Activated CD4-positive, alpha-beta T cell treated with anti-CD3 and anti-CD28 coated beads, Interleukin-2, amount 50 U/mL, for 48 hours (primary cell): ENCODE measurements at places on chromosomes 3 and 15.

DNA sequence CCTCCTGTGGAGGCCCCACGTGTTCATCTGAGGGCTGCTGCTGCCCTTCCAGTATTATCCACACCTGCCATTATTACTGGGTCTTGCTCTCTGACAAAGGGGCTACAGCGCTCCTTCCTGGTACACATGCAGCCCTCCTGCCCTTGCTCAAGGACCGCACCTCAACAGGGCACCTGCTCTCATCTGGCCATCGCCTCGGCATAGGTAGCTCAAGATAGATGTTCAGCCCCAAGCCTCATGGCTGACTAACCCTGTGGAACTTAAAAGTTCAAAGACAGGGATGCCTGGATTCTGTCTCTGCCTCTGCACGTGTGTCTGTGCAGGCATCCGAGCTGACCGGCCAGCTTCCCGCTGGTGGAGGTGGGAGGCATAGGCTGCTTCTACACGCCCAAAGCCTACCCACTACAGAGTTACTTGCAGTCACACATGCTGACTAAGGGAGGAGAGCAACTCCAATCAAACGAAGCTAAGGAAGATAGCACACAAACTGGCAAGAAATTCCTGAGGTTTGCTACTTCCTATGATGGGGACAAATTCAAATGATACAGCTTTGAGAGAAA lies 152.5 kb upstream of the ATP10A start:
- DNase-seq: no peak

DNA sequence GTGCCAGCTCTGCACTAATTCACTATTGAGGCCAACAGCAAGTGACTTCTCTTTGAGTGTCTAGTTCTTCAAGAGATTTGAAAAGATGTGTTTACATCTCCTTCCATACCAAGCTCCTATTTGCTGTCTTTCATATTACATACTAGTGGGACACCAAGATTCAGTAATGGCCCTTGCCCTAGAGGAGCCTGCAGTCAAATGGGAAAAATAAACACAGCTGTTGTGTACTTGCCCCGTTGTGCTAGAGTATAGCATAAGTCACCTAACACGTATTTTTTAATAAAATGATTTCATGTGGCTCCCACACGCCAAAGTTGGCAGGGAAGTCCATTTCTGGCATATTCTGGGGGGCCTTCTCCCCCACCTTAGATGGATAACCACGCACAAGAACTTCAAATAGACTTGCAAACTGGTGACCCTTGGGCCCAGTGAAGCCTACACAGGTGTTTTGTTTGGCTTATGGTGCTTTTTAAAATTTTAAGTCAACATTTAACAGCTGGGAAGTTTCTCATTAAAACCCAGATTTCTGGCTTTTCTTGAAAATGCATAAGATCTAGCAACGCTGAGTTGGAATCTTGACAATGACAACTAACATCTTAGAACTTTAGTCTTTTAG lies 95.3 kb upstream of the LPP start:
- DNase-seq: no peak

- no peak for DNase-seq
Observed at GRCh38 chr3:195198426-195199346, 72.3 kb downstream of the XXYLT1 start.

GRCh38 chr15:52498706-52499105 lies 30.0 kb downstream of the MYO5A start:
- DNase-seq: no peak

DNA sequence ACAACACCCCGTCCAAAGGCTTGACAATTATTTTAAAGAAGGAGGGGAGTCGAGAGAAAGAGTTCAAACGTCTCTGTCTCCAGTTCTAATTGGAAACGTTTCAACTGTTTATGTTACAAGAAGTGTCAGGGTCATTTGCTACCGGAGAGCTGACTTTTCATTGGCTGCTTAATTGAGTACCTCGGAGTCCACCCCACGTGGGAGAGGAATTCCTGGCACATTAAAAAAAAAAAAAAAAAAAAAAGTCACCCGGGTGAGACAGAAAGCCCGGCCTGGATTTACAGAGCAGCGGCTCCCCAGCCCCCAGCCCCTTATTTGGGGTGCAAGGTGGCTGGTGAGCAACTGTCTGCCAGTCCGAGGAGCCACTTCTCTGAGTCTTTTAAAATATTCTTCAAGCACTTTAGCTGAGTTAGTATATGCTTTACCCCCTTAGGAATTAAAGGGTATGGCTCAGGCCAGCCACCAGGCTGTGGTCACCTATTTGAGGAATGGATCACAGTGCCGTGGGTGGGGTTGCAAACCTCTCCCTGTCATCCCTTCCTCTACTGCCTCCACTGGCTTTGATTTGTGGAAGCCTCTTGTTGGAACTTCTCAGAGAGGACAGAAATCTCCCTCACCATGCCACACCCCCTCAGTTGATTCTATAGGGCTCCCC lies 3.9 kb upstream of the TLE3 start:
- DNase-seq: no peak

- no peak for DNase-seq
Observed at GRCh38 chr3:123816673-123817207, 67.4 kb downstream of the MYLK start.

GRCh38 chr3:27252646-27253045 lies 116.5 kb downstream of the NEK10 start:
- no peak for DNase-seq

DNA sequence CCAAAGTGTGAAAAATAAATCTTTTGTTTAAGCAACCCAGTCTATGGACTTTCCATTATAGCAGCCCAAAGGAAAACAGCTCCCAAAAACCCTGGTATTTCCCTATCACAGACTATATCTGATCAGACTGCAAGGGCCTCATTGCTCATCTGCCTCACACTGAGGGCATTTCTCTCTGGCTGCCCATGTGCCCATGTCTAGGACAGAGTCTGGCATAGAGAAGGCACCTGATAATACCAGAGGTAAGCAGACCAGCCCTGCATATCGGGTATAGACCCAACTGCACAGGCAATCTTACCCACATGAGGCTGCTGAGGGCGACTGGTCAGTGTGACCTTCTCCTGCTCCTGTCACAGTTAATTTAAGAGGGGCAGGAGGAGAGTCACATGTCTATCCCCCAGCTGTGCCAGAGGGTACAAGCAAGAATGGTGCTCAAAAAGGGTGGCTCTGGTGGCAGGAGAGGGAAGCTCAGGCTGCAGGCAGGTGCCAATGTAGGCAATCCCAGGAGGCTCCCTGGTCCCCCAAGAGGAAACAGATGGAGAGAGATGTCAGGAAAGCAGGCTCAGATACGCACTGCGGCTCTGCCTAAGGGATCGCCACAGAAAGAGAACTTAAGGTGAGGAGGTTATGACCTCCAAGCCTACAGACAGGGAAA lies 3.1 kb downstream of the CSRNP1 start:
- no peak for DNase-seq
